ENCODE measurements at places on chromosomes 1 and 21.

- peak; percentile 72 for DNase-seq
Observed at GRCh38 chr1:178055779-178056471, 38.0 kb upstream of the RASAL2 start.

GRCh38 chr1:175892686-175893085 lies 149.3 kb upstream of the TNR start:
- DNase-seq, result no peak

GRCh38 chr1:13899856-13900255 lies 199.9 kb downstream of the PRDM2 start:
- no peak for DNase-seq

DNA sequence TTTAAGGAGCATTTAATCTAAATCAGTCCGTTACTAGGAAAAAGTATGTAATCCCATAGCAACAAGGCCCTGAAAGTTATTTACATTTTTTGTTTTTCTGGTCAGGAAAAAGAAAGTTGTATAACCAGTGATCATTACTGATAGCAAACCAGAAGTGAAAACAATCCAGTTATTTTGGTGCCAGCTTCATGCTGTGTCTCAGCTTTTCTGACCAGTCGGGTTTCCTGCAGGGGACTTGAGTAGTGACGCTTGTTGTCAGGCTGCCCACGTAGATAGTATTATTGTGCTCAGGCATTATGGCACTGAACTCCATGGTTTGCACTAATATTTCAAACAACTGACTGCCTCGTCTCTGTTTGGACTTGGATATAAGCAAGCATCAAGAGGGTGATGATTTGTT lies 55.2 kb downstream of the SASS6 start:
- DNase-seq, result no peak

DNA sequence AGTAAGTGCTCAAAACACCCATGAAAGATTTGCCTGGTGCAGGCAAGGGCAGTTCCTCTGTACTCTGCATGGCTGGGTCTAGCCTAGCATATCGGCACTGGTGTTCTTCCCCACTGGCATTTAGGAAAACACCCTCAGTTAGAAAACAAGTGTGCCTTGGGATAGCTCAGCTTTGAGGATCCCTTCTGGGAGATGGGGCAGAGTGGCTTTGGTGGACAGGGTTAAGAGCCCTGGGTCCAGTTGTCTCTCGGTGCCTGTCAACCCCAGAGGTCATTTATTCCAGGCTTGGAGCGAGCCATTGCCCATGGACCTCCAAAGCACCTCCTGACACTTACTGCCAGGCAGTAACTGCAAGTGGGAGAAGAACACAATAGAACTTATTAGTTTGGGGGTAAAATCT lies 80.8 kb upstream of the DIRAS3 start:
- no peak for DNase-seq

GRCh38 chr1:246420300-246420699 lies 86.8 kb downstream of the SMYD3 start:
- DNase-seq, result no peak

GRCh38 chr1:173477286-173478093 lies at the start of gene PRDX6:
TSS of gene PRDX6 (plus strand) at chr1:173477335. CDS start at chr1:173477398, 63 bp downstream.
- DNase-seq, result peak; percentile 83

DNA sequence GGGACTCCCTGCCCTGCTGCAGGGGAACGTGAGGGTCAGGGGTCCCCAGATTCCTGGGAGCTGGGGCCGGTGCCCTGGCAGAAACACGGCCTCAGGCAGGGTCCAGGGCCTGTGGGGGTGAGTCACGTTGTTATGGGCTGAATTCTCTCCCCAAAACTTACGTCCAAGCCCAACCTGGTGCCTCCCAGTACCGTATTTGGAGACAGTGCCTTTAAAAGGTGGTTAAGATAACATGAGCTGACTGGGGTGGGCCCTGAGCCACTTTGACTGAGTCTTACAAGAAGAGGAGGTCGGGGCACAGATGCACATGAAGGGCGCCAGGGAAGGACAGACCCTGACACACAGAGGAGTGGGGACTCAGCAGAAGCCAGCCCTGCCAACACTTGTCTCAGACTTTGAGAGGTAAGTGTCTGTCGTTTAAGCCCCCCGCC lies 99.9 kb downstream of the WDR4 start:
- DNase-seq, result no peak

DNA sequence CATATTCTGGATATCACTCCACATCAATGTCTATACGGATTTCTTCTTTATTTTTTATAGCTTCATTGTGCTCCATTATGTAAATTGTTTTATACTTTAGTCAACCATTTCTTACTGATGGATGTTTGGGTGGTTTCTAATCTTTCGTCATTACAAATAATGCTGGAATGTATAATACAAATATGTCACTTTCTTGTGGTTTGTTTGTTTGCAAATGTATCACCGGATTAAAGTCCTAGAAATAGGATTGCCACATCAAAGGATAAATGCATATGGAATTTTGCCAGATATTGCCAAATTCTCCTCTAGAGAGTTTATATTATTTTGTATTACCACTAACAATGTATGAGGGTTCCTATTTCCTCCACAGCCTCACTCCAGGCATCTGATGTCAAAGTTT lies 48.7 kb upstream of the PRDM2 start:
- DNase-seq, result no peak

DNA sequence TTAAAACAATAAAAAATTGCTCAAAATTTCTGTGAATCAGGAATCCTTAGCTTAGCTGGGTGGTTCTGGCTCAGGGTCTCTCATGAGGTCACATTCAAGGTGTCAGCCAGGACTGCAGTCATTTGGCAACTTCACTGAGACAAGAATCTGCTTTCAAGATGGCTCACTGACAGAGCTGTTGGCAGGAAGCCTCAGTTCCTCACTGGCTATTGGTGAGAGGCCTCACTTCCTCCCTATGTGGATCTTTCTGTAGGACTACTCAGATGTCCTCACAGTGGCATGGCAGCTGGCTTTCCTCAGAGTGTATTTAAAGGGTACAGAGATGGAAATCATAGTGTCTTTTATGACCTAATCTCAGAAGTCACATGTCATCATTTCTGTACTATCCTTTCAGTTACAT lies 785.7 kb downstream of the ADGRL2 start:
- DNase-seq, result no peak

- no peak for DNase-seq
Observed at GRCh38 chr1:12543740-12544154, 74.3 kb downstream of the DHRS3 start.

DNA sequence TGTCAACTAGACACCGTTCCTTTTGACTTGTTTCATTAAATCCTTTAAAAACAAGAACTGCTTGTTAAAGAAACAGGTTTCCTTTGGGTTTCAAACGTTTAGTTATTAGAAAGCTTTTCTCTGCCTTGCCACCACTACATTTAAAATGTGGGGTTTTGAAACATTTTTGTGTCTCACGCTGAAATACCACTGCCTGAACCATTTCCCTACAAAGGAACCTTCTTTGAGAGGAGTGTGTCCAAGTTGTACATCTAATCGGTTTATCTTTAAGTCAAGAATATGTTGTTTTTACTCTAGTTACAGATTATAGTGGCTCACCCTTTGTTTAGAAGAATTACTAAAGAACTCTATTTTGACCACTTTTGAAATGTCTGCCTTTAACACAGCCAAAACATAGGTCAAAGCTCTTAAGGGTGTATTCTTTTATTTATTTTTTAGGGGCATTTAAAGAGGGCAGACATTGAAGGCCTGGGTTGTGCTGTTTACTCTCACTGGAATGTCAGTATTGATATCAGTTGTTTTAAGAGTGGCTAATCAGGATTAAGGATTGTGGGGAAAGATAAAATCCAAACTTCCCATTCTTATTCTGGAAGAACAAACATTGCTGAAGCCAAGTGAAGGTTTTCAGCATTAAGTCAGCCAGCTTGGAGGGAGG lies 143.4 kb downstream of the GALNT2 start:
- DNase-seq, result no peak

- no peak for DNase-seq
Observed at GRCh38 chr21:42659416-42660117, 6.1 kb downstream of the PDE9A start.

- no peak for DNase-seq
Observed at GRCh38 chr21:46518983-46519583, 60.4 kb downstream of the DIP2A start.

GRCh38 chr1:69791311-69791710 lies 223.6 kb downstream of the LRRC7 start:
- DNase-seq, result no peak

- DNase-seq, result no peak
Observed at GRCh38 chr1:63794939-63795378, 21.1 kb downstream of the ROR1 start.

- no peak for DNase-seq
Observed at GRCh38 chr1:60916906-60917305, 165.5 kb upstream of the NFIA start.

- no peak for DNase-seq
Observed at GRCh38 chr1:224559981-224560728, 56.0 kb upstream of the CNIH3 start.

- DNase-seq, result no peak
Observed at GRCh38 chr21:34055615-34056014, 17.8 kb upstream of the MRPS6 start.

- no peak for DNase-seq
Observed at GRCh38 chr1:160338580-160338979, 4.5 kb downstream of the COPA start.

DNA sequence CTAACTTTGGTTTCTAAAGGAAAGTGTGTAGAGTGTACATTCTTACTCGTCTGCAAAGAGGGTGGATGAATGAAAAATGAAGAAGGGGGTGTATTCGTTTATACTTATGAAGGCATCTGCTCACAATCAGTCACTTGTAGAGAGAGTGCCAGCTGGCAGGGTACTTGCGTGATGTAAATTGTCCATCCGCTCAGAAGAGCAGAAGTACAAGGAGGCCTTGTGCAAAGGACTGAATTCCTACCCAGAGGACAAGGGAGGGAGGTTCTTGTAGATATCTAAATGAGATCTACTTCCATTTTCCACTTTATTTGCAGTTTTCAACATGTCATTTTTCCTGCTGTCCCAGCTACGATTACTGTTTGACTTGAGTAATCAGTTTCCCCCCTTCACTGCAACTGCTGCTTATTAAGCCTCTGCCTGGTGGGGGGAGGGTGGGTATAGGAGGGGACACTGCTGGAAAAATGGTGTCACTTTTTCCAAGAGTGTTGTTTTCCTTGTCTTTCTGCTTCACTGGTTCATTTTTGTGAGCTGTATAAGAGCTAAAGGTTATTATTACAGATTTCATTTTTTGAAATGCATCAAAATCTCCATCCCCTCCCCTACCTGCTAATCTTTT lies 67.3 kb downstream of the LAMC1 start:
- DNase-seq, result no peak

All from right lobe of liver (tissue), 6 donors.